ENCODE measurements at places on chromosomes 5 and 9.

- DNase-seq = no peak
Measured at GRCh38 chr5:137994556-137994955, 38.3 kb downstream of the FAM13B start.

DNA sequence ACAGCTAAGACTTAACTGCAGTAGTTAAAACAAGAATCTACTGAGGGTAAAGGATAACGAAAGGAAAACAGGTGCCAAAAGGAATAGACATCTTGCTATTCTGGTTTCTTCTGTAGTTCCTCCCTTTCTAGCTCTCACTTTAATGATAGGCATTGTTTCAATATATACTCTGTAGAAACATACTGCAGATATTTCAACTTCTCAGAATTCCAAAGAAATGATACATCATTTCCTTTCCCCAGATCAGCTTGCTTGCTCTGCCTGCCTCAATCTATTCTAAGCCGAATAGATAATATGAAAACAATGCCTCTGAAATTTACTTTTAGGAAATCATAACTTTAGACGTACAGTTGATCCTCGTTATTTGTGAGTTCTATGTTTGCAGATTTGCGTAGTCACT, 46.3 kb downstream of the ACO1 start:
- no peak for DNase-seq

DNA sequence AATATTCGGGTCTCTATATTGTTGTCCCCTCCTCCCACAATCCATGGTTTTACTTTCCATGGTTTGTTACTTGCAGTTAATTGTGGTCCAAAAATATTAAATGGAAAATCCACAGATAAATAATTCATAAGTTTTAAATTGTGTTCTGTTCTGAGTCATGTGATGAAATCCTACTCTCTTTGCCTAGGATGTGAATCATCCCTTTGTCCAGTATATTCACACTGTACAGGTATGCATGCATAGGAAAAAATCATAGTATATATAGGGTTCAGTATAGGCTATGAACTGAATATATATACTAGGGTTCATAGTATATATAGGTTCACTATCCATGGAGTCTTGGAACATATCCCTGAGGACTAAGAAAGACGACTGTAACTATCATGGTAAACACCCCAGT, 19.6 kb downstream of the INSYN2B start:
- DNase-seq = no peak

DNA sequence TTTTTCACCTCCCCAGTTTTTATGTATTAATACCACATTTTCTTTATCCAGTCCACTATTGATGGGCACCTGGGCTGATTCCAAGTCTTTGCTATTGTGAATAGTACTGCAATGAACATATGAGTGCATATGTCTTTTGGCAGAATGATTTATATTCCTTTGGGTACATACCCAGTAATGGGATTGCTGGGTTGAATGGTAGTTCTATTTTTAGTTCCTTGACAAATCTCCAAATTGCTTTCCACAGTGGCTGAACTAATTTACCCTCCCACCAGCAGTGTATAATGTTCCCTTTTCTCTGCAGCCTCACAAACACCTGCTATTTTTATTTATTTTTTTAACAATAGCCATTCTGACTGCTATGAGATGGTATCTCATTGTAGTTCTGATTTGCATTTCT, 340.2 kb downstream of the ADAMTS6 start:
- no peak for DNase-seq

DNA sequence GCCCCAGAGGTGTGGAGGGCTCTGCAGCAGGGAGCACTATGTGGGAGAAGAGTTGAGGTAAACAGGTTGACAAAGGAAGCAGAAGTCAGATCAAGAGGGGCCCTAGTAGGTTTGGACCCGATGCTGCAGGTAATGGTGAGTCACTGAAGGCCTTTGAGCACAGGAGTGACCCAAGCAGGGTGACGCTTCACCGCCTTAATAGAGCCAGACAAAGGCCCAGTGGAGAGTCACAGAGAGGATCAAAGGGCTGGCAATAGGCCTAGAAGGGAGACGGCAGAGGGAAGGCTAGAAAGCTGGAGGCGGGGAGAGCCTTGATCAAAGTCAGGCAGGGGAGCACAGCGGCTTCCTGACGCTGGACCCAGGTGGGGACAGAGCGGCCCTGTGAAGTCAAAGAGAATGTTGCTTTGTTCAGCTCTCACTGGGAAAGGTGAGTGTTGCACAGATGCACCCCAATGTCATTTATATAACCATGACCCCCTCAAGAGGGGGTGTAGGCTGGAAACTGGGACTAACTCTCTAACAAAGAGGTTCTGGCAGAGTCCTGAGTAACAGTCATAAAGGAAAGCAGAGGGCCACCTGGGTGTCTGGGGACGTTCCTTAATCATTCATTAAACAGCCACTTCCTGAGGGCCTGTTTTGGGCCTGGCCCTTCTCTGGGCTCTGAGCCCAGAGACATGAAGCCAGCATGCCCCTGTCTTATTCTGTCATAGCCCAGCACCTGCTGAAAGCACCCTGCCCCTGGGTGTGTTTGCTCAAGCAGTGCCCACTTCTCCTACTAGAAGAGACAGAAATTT, 9.8 kb upstream of the CPLX2 start:
- DNase-seq = no peak

GRCh38 chr5:17443333-17444130, 54.5 kb upstream of the TAF11L2 start:
- no peak for DNase-seq

DNA sequence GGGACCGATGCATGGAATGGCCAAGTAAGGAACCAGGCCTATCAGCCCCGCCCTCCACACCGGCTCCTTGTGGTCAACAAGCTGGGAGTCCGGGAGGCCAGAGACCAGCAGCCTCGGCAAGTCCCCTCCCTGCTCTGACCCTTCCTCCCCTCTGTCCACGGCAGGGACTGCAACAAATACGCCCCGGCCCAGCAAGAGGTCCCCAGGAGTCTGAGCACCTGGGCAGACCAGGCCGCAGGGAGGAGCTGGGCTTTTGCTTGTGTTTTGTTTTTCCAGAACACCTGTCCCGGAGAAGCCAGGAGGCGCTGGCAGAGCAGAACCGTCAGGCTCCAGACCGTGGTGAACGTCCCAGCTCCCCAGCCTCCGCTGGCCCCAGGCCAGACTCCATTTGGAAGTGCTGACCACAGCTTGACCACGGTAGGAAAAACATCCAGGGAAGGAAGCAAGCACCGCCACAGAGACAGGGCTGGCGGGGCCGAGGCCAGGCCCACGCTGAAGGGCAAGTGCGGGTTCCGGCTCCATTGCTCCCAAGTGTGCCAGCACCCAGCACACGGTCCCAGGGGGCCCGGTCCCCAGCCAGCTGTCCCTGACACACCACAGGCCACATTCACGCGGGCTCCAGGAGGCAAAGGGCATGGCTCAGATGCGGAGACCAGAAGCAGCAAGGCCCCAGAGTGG, 56.7 kb downstream of the VAV2 start:
- no peak for DNase-seq

GRCh38 chr5:91956738-91957137, 573.6 kb upstream of the ARRDC3 start:
- no peak for DNase-seq

- no peak for DNase-seq
Measured at GRCh38 chr5:13658761-13659160, 285.7 kb downstream of the DNAH5 start.

DNA sequence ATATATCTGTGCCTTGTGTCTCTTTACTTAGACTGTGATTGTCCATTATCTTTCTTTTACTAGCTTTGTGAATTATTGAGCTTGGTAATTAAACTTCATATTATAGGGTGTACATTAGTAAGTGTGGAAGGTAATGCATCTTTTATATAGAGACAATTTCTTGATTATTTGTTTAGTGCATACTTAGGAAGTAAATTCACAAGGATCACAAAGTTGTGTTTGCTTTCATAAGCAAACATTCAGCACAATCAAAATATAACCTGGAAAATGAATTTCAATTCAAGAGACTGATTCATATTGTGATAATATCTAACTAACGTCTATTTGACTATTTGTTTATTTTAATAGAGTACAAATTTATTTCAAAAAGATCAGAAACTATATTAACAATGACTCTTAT, 749.9 kb upstream of the NUDT12 start:
- DNase-seq = no peak

- DNase-seq = no peak
Measured at GRCh38 chr5:66661149-66661548, 65.0 kb downstream of the MAST4 start.

DNA sequence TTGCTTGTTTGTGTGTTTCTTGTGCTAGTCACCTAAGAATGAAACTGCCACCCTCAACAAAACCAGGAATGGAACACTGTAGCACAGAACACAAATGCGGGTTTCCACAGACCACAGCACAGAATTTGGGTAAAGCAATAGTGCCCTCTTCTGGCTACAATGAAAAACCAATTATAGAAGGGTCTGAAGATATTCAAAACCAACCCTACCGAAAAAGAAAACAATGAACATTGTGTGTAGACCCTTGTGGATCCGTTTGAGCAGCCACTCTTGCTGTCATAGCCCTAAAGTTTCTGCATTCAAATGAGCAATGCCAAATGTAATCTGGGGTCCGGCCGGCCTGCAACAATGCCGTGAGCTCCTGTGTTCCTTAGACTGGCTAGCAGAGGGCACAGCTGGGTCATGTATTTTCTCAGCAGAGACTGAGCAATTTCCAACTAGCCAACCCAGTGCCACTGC, 8.3 kb upstream of the ENC1 start:
- DNase-seq = no peak

DNA sequence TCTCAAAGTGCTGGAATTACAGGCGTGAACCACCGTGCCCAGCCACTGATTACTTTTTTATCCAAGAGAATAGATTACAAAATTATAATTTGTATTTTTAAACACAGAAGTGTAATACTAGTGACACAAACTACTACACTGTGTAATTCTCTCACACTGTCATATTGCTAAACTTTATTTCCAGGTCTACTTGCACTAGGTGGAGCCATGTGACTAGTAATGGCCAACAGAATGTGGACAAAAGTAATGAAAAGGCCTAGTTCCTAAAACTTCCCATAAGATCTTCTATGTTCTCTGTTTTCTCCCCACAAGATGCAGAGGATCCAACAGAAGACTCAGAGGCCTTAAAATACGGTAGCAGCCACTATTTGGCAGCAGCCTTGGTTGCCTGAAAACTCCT, 27.3 kb downstream of the NADK2 start:
- DNase-seq = no peak

DNA sequence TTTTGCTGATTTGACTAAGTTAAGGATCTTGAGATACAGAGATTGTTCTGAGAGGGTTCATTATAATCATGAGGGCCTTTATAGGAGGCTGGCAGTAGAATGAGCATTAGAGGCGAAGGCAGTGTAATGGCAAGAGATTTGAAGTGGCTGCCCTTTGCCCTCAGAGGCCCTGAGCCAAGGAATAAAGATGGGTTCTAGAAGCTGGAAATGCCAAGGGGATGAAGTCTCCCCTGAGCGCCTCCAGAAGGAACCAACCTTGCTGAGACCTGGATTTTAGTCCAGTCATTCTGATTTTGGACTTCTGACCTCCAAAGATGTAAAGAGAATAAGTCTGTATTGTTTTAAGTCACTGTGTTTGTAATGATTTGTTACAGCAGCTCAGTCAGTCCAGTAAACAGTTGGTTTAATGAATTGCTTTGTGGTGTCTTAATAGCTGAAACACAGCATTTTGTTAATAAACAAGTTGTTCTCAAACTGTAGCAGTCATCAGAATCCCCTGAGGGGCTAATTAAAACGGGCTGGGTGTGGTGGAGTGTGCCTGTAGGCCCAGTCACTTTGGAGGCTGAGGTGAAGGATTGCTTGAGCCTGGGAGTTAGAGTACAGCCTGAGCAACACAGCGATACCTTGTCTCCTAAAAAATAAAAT, 23.2 kb downstream of the GLRX start:
- no peak for DNase-seq

GRCh38 chr9:108270051-108270450, 585.7 kb downstream of the ACTL7B start:
- no peak for DNase-seq

DNA sequence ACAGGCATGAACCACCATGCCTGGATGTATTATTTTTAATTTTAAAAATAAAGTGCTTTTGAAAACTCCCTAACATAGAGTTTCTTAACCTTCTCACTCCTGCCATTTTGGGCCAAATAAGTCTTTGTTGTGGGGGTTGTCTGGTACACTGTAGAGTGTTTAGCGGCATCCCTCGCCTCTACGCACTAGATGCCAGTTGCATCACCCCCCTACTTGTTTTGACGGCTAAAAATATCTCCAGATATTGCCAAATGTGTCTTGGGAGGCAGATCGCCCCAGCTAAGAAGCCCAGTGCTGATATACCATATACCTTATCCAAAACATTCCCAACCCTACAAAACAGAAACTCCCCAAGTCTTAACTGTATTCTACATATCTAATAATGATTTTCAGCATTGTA, 54.6 kb downstream of the SCAI start:
- DNase-seq = no peak

GRCh38 chr9:130267930-130268329, 2.4 kb downstream of the HMCN2 start:
- DNase-seq = no peak

GRCh38 chr5:36181774-36182173, 29.9 kb downstream of the SKP2 start:
- no peak for DNase-seq

DNA sequence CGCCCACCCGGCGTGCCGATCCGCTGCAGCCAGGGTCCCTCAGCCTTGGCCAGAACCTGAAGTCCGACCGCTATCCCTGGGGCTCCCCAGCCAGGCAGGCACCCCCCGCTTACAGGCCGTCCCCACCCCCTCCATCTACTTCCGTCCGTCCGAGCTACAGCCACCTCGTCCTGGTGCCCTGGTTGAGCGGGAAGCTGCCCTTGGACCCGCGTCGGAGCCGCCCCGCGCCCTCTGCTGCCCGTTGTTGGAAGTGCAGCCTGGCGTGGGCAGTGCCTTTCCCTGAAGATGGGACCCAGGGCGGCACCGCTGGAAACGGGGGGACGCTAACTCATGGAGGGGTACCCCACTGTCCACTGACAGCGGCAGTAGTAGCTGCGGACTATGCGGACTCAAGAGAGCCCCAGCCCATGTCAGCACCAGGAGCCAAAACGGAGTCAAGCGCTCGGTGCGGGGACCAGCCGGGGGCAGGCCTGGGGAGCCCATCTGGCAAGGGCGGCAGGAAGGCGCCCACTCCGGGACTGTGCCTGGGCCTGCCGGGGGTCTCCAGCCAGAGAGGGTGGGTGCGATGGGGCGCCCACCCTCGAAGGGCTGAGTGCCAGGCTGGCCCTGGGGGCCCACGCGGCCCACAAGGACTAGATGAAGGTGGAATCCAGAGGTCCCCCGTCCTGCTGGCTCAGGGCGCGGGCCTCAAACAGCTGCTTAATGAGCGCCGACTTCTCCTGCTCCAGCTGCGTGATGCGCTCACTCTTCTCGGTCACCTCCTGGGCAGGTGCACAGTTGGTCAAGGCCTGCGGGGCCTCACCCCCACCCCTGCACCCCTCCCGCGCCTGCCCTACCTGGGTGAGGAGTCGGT, 6.1 kb downstream of the SAPCD2 start:
- no peak for DNase-seq

DNA sequence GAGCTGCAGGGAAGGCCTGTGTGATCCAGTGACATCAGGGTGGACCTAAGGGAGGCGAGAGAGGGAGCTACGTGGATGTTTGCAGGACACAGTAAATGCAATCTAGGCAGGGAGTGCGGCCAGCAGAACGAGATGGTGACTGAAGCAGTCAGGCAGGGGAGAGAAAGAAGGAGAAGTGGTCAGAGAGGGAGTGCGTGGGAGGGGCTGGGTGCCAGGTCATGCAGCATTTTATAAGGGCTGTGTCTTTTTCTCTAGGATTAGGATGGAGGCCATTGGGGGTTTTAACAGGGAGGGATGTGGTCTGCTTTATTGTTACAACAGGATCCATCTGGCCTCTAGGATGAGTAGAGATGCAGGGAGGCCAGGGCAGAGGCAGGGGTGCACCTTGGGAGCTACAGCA, 80.4 kb downstream of the DCP2 start:
- no peak for DNase-seq
